Neuronal stem cell (in vitro differentiated cells): ENCODE measurements at places on chromosomes 16 and 17.

DNA sequence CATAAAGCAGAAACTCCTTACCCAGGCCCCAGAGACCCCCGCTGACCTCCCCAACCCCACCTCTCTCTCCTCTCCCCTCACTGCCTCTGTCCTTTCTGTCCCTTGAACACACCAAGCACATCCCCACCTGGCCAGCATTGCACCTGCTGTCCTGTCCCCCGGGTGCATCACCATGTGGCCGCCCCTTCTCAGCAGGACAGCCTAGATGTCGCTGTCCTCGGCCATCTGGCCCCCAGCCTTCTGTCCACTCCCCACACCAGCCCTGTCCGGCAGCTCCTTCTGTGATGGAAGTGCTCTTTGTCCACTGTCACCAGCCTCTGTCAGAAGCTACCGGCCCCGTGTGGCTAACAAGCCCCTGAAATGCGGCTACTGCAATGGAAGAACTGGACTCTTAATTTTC, 12.3 kb upstream of the MPRIP start:
- peaks cover 16% of the 10 kb centered on the region for H3K4me1 ChIP-seq
- no peak for DNase-seq
- no peak overlapping the region for H3K27ac ChIP-seq
- no peaks in the 10 kb centered on the region for H3K27me3 ChIP-seq

GRCh38 chr17:59433586-59433985, 102.1 kb downstream of the YPEL2 start:
- H3K27ac ChIP-seq = no peak overlapping the region
- H3K36me3 ChIP-seq = no peaks in the 10 kb centered on the region
- no peak overlapping the region for H3K4me3 ChIP-seq
- no peaks in the 10 kb centered on the region for H3K4me1 ChIP-seq
- H3K27me3 ChIP-seq = no peaks in the 10 kb centered on the region
- no peak for DNase-seq

GRCh38 chr16:82156761-82157533, 13.1 kb downstream of the MPHOSPH6 start:
- no peaks in the 10 kb centered on the region for H3K27me3 ChIP-seq
- H3K36me3 ChIP-seq = peaks cover 95% of the 10 kb centered on the region
- no peak for DNase-seq

DNA sequence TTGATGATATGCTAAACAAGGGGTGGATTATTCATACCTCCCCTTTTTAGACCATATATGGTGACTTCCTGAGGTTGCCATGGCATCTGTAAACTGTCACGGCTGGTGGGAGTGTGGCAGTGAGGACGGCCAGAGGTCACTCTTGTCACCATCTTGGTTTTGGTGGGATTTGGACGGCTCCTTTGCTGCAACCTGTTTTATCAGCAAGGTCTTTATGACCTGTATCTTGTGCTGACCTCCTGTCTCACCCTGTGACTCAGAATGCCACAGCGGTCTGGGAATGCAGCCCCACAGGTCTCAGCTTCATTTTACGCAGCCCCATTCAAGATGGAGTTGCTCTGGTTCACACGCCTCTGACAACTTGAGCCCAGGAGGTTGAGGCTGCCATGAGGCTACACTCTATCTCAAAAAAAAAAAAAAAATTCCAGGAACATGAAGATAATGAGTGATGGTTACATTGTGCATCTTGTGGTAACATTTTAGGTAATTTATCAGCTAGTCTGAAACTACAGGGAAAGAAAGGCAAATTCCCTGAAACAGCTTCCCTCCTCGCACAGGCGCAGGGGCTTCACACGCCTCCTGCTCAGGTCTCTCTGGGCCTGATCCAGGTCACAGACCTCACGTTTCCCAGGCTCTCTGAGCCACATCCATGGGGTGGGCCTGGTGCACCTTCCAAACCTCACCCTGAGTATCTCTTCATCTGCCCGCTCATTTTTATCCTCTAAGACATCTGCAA, 15.3 kb upstream of the UBE2I start:
- peaks cover 52% of the 10 kb centered on the region for H3K27me3 ChIP-seq
- no peak overlapping the region for H3K4me3 ChIP-seq
- no peak overlapping the region for H3K27ac ChIP-seq
- DNase-seq = no peak
- peaks cover 13% of the 10 kb centered on the region for H3K4me1 ChIP-seq
- H3K36me3 ChIP-seq = no peaks in the 10 kb centered on the region

- H3K27ac ChIP-seq = no peak overlapping the region
- H3K4me3 ChIP-seq = no peak overlapping the region
- H3K36me3 ChIP-seq = no peaks in the 10 kb centered on the region
- no peak for DNase-seq
Observed at GRCh38 chr17:3923466-3924190, 7.4 kb upstream of the P2RX1 start.

- H3K36me3 ChIP-seq = no peaks in the 10 kb centered on the region
- DNase-seq = no peak
Observed at GRCh38 chr16:53029971-53030370, 22.7 kb downstream of the CHD9NB start.

- no peak for DNase-seq
- H3K4me3 ChIP-seq = no peak overlapping the region
- peaks cover 15% of the 10 kb centered on the region for H3K36me3 ChIP-seq
- no peaks in the 10 kb centered on the region for H3K27me3 ChIP-seq
Observed at GRCh38 chr17:37158290-37158689, 209.5 kb downstream of the AATF start.

DNA sequence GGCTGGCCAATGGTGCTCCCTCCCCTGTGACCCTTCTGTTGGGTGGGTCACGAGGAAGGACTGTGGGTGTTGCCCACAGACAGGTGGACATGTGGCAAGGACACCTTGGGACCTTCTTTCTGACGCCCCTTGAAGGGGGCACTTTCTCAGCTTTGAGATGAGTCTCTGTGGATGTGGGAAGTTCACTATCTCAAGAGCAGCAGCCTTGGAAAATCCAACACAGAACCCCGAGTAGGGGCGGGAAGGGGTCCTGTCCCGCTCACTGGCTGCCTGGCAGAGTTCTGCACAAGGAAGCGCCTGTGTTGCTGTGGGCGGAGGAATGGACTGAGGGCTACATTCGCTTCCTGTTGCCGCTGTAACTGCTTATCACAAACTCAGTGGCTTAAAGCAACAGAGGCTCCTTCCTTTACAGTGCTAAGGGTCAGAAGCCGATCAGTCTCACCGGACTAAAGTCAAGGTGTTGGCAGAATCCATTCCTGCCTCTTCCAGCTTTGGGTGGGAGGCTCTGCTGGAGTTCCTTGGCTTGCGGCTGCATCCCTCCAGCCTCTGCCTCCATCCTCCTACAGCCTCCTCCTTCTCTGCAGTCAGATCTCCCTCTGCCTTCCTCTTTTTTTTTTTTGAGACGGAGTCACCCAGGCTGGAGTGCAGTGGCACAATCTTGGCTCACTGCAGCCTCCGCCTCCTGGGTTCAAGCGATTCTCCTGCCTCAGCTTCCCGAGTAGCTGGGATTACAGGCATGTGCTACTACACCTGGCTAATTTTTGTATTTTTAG, 305.2 kb downstream of the SEC14L1 start:
- H3K27me3 ChIP-seq = no peaks in the 10 kb centered on the region
- H3K36me3 ChIP-seq = peaks cover 12% of the 10 kb centered on the region
- no peak overlapping the region for H3K4me3 ChIP-seq
- no peak for DNase-seq

DNA sequence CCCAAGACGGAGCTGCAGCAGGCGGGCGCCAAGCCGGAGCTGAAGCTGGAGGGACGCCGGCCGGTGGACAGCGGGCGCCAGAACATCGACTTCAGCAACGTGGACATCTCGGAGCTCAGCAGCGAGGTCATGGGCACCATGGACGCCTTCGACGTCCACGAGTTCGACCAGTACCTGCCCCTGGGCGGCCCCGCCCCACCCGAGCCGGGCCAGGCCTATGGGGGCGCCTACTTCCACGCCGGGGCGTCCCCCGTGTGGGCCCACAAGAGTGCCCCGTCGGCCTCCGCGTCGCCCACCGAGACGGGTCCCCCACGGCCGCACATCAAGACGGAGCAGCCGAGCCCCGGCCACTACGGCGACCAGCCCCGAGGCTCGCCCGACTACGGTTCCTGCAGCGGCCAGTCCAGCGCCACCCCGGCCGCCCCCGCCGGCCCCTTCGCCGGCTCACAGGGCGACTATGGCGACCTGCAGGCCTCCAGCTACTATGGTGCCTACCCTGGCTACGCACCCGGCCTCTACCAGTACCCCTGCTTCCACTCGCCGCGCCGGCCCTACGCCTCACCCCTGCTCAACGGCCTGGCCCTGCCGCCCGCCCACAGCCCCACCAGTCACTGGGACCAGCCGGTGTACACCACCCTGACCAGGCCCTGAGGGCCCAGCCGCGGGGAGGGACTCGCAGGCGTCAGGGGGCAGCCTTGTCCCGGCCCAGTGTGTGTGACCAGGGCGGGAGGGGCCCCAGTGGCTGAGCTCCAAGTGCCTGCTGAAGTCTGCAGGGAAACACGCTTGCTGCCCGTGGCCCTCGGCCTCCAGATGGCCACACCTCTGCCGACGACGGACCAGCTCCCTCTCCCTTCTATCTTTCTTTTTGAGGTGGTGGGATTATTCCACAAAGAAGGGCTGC, 3.4 kb downstream of the SOX8 start:
- H3K27me3 ChIP-seq = peaks cover 11% of the 10 kb centered on the region
- no peak overlapping the region for H3K27ac ChIP-seq
- no peak overlapping the region for H3K4me3 ChIP-seq
- peaks cover 19% of the 10 kb centered on the region for H3K4me1 ChIP-seq
- H3K36me3 ChIP-seq = peaks cover 5% of the 10 kb centered on the region
- DNase-seq = no peak

DNA sequence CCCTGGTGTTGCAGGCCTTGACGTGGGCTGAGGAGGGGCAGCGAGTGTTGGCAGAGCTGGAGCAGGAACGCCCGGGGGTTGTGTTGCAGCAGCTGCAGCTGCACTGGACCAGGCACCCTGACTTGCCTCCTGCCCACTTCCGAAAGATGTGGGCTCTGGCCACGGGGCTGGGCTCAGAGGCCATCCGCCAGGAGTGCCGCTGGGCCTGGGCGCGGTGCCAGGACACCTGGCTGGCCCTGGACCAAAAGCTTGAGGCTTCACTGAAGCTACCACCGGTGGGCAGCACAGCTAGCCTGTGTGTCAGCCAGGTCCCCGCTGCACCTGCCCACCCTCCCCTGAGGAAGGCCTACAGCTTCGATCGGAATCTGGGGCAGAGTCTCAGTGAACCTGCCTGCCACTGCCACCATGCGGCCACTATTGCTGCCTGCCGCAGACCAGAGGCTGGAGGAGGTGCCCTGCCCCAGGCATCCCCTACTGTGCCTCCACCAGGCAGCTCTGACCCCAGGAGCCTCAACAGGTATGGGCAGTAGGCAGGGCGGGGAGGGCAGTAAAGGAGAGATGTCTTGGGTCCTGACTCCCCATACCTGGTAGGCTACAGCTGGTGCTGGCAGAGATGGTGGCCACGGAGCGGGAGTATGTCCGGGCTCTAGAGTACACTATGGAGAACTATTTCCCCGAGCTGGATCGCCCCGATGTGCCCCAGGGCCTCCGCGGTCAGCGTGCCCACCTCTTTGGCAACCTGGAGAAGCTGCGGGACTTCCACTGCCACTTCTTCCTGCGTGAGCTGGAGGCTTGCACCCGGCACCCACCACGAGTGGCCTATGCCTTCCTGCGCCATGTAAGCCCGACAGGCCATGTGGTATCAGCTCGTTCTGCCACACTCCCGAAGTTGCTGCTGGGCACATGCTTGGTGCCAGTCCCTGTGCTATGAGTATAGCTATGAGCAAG, 5.6 kb downstream of the PLEKHG4 start:
- no peak overlapping the region for H3K27ac ChIP-seq
- H3K4me1 ChIP-seq = no peaks in the 10 kb centered on the region
- DNase-seq = peak; percentile 20
- H3K36me3 ChIP-seq = no peaks in the 10 kb centered on the region
- H3K27me3 ChIP-seq = no peaks in the 10 kb centered on the region

DNA sequence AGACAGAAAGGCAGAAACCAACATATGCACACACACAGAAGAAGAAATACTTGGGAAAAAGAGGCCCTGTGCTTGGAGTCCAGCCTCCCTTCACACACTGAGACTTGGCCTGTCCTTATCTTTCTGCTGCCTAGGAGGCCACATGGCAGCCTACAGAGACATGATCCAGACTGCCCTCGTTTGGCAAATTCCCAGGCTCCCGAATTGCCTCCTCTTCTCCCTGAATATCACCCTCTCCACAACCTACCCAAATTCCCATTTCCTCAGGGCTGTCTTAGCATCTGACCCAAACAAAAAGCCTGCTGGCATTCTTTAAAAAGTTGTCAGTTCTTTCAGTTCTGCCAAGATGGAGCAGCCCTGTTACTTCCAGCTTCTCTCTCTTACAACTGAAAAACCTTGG, 59.8 kb downstream of the DNAH17 start:
- H3K4me1 ChIP-seq = no peaks in the 10 kb centered on the region
- DNase-seq = no peak
- no peak overlapping the region for H3K27ac ChIP-seq
- no peak overlapping the region for H3K4me3 ChIP-seq
- no peaks in the 10 kb centered on the region for H3K27me3 ChIP-seq
- H3K36me3 ChIP-seq = no peaks in the 10 kb centered on the region

- H3K4me3 ChIP-seq = no peak overlapping the region
- H3K4me1 ChIP-seq = peaks cover 33% of the 10 kb centered on the region
- H3K36me3 ChIP-seq = no peaks in the 10 kb centered on the region
- no peak for DNase-seq
- no peak overlapping the region for H3K27ac ChIP-seq
- H3K27me3 ChIP-seq = no peaks in the 10 kb centered on the region
Observed at GRCh38 chr17:6457688-6458459, 13.6 kb downstream of the PIMREG start.

GRCh38 chr17:9918804-9919352, 13.8 kb upstream of the RCVRN start:
- H3K4me3 ChIP-seq = no peak overlapping the region
- H3K27me3 ChIP-seq = no peaks in the 10 kb centered on the region
- no peak for DNase-seq
- H3K27ac ChIP-seq = no peak overlapping the region
- H3K36me3 ChIP-seq = no peaks in the 10 kb centered on the region

- no peaks in the 10 kb centered on the region for H3K27me3 ChIP-seq
- H3K4me3 ChIP-seq = no peak overlapping the region
- peaks cover 71% of the 10 kb centered on the region for H3K36me3 ChIP-seq
- peaks cover 18% of the 10 kb centered on the region for H3K4me1 ChIP-seq
Observed at GRCh38 chr16:1677339-1677738, 740 bp upstream of the JPT2 start.

GRCh38 chr16:53821957-53822625, 118.1 kb downstream of the FTO start:
- H3K27me3 ChIP-seq = peaks cover 2% of the 10 kb centered on the region
- no peak for DNase-seq
- H3K27ac ChIP-seq = no peak overlapping the region
